ENCODE measurements at places on chromosomes 4 and X.

DNA sequence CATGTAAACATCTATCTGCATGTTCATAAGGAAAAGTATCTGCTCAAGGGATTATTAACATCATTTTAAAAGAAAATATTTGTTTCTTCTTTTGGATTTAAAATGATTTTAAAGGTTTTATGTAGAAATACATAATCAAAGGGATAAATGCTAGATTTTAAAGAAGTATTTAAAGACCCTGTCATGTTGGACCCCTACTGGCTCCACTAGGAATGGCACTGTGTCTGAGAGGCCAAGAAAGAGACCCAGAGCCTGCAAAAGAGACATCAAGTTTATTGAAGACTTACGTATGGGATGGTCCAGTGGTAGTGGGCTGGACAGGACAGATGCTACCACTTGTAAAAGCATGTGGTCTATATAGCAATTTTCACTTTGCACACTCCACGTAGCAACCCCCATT lies 78.7 kb upstream of the PCDH18 start:
- no peak for DNase-seq

DNA sequence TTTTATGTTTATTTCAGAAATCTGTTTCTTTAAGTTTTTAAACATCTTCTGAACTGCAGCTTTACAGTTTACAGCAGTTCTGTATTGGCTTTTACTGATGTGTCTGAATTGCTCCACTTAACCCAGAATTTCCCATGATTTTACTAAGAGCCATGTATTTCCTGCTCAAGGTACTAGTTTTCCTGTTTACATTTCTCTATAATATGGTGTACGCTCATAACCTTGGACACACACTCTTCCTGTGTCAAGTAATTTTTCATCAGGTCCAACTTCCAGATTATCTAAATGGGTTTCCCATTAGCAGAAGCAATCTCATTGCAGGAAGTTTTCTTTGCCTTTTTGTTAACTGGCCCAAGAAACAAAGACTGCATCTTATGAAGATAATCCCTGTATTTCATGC lies 12.3 kb downstream of the ELF2 start:
- DNase-seq: no peak

DNA sequence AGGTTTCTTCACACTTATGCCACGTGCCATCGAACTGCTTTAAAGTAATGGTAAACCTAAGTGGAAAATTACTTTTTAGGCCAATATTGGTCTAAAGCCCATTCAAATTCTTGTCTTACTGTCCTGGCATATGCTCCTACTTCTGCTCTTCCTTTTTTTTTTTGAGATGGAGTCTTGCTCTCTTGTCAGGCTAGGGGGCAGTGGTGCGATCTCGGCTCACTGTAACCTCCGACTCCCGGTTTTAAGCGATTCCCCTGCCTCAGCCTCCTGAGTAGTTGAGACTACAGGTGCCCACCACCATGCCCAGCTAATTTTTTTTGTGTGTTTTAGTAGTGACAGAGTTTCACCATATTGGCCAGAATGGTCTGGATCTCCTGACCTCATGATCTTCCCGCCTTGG lies 129.0 kb upstream of the TECRL start:
- no peak for DNase-seq

DNA sequence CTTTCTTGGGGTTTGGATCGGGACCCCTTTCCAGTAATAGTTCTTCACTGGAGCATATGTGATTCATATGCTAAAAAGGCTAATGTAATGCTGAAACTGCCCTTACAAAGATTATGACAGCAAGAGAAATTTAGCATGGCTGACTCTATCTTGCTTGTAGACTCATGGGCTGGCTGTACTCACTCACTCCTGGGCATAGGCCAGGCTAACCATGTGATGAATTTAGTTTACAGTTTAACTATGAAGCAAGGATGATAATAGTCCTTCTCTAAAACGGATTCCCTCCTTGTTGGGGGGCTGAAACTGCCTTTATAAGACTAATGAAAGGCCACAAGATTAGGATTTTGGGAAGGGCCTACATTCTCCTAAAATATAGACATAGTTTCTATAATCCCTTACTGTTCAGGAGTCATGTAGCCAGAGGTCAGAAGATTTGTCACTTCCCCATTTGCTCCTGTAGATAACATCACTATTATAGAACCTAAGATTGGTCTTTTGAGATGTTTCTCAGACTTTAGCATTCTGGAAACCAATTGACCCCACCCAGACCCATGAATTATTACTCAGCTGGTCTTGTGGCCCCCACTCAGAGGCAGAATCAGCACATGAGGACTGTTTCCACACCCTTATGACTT lies 20.8 kb upstream of the CEP135 start:
- no peak for DNase-seq

All from ecto neural progenitor cell (in vitro differentiated cells).